Uterus (tissue), 4 donors: ENCODE measurements at places on chromosomes 5 and 9. TPM values are rescaled to one million over a fixed set of nuclear protein-coding genes. Genes with fewer than 3 reads are reported as not detected.

DPYSL3 gene
- total RNA-seq = 121 TPM

BAAT gene
- total RNA-seq = not detected

ERGIC1 gene
- total RNA-seq = 77.1 TPM

SUSD3 gene
- 13.8 TPM for total RNA-seq

CCNH gene
- total RNA-seq = 65.6 TPM

GRCh38 chr5:79973511-79973910 lies 17.6 kb downstream of the MTX3 start:
- DNase-seq = no peak

DNA sequence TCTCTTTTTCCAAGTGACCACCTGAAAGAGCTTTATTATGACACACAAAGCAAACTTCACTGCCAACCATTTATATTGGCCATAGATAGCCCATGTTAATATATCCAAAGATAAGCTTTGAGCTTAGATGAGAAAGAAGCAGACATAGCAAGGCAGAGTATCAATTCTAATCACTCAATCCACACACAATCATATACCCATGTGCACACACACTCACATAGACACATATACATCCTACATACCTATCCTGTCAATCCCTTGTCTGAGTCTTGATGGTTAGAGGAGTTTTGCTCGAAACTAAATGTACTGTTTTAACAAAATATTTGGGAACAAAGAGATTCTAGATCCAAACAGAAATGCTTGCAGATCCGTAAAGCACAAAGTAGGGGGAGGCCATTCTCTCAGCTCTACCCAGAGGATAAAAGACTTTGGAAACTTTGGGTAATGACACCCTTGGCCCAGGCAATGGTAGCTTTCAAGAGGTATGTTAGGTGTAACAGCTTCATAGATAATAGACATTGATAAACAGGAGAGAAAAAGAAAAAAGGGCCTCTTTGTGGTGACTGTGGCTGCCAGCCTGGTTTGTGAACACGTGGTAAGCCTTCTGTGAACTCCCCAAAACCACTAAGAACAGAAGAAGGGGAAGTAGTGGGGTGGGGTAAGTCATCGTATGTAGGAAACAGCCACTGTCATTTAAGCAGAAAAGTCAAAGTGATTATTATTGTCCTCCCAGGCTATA lies 121.6 kb downstream of the TLR4 start:
- no peak for DNase-seq

GRCh38 chr5:9226016-9226536 lies 319.8 kb downstream of the SEMA5A start:
- no peak for DNase-seq

- DNase-seq = no peak
Measured at GRCh38 chr5:111385051-111385450, 127.3 kb downstream of the STARD4 start.

- DNase-seq = no peak
Measured at GRCh38 chr5:93930098-93930497, 188.7 kb upstream of the POU5F2 start.

DNA sequence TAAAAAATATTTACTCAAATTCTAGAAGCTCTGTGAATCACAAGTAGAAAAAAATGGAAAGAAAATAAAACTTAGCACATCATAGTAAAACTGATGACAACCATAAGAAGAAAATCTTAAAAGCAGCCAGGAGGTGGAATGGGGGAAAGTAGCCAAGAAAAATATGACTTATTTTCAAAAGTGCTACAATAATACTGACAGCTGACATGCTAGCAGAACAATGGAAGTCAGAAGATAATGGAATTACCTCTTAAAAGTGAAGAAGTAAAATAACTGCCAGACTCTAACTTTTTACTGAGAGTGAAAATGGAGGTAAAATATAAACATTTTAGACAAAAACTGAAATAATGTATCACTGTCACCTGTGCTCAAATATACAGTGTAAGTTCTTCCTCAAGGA lies 532.2 kb upstream of the SGCD start:
- DNase-seq = no peak

DNA sequence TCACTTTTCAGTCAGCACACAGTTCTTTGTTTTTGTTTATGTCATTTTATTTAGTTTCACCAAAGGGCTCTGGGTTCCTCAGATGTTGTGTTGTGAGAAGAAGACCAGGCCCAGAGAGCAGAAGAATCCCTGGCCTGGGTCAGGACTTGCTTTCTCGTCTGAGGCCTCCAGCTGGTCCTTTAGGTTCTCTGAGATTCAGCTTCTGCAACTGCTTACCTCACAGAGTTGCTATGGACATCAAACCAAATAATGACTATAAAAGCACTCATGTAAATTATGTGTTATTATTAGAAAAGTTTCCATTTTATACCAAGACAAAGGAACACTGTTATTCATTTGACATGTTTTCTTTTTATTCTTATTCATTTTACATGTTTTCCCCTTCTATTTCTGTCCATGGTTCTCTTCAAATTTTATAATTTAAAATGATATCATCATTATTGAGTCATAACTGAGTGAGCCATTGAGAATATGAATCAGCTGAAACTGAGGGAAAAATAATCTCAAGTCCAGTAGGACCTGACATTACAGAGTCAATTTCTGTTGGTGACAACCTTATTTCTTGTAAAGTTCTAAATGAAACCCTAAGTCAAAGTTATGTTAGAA lies 44.0 kb upstream of the GLRX start:
- no peak for DNase-seq

DNA sequence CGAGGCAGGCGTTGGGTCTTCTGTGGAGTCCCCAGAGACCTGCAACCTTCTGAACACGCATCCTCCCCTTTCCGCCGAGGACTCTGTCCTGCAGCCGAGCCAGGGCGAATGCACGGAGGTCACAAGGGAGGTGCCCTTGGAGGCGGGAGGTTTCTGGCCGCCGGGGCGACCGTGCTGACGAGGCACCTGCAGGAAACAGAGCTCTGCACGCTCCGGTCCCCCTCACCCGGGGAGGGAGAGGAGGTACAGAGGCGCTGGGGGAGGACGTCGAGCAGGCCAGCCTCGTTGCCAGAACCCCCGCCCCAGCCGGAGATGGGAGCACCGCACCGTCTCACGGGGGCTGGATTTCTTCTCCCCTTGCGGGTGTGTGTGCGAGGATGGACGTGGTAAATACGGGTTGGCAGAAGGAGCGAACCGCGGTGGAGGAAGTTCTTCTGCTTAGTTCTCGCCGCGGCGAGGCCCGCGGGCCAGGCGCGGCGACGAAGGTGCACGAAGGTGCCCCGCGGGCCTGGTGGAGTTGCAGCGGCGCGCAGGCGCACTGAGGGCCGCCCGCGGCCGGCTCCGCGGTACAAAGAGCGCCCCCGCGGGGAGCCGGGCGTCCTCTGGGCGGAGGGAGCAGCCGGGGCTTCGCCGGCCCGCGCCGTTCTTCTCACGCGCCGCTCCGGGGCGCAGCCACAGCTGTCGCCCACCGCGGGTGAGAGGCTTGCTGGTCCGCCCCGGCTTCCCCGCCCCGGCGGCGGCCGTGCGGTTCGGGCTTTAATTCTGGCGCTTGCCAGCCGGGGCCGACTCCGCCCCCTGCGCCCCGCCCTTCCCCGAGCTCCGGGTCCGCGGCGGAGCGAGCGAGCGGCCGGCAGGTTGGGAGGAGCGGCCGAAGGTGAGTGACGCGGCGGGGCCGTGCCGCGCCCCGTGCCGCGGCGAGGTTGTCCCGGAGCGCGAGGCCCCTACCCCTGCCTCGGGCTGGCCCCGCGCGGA lies 289.5 kb downstream of the DOCK8 start:
- peak; percentile 77 for DNase-seq

GRCh38 chr5:33891788-33892619 lies at the start of gene ADAMTS12:
ADAMTS12 (minus strand) TSS chr5:33891990; CDS start chr5:33891856, 134 bp downstream.
- DNase-seq = peak; percentile 75
